ENCODE measurements at places on chromosomes 11 and 22. TPM values are rescaled to one million over a fixed set of nuclear protein-coding genes. Genes with fewer than 3 reads are reported as not detected.

TRIM51 gene
- total RNA-seq = not detected

HEPACAM gene
- not detected for total RNA-seq

GAB2 gene
- total RNA-seq = 58.4 TPM

- peak; percentile 65 for DNase-seq
Measured at GRCh38 chr11:121466063-121466794, 13.5 kb upstream of the SORL1-AS1 start.

GRCh38 chr11:67301951-67302516 lies 1.3 kb upstream of the SSH3 start:
- no peak for DNase-seq

GRCh38 chr22:34834059-34834458 lies 231.9 kb upstream of the ISX start:
- DNase-seq = no peak

DNA sequence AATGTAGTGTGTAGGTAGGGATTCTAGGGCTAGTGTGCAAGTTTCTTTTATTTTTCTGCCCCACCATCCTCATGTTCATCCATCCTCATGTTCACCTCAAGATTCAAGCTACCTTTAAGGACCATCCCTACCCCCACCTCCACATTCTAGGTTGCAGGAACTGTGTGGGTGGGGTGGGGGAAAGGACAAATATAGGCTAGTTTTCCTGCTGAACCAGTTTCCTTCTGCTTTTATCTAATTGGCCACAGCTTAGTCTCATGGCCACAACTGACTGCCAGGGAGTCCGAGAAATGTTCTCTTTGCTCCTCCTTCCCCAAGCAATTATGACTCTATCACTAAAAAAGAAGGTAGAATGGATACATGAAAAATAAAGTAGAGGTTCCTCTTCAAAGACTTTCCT lies 179.0 kb upstream of the LARGE1 start:
- DNase-seq = no peak

GRCh38 chr11:33773404-33773986 lies 825 bp downstream of the FBXO3 start:
- DNase-seq = peak; percentile 35

- no peak for DNase-seq
Measured at GRCh38 chr11:73623686-73624085, 22.7 kb upstream of the PLEKHB1 start.

DNA sequence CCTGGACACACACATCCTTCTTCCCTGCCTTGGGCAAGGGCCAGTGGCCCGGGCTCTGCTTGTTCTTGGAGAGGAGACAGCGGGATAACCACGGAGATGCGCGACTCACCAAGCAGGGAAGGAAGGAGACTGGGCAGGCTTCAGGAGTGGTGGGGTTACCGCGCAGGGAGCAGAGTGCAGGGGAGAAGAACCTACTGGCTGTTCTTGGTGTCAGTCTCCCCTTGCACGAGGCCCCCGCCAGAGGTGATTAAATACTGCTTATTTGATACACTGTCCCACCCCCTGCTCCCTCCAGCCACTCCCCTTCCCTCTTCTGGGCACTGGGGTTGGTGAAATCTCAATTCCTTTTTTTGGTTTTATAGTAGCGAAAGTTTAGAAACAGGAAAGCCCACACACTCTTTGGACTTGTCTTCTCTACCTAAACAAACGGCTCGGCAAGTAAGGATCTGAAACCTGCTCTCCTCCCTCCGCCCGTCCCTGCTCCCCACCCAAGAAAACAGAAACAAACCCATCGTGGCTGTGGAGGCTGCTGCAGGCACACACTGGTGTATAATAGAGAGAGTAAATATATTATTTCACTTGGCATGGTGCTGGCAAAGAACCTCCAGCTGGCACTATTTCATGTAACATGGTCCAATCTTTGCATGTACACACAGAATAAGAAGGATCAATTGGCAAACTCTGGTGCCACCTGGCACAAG lies 10.8 kb downstream of the LARGE2 start:
- no peak for DNase-seq

- DNase-seq = no peak
Measured at GRCh38 chr11:8318536-8318935, 54.9 kb upstream of the LMO1 start.

DNA sequence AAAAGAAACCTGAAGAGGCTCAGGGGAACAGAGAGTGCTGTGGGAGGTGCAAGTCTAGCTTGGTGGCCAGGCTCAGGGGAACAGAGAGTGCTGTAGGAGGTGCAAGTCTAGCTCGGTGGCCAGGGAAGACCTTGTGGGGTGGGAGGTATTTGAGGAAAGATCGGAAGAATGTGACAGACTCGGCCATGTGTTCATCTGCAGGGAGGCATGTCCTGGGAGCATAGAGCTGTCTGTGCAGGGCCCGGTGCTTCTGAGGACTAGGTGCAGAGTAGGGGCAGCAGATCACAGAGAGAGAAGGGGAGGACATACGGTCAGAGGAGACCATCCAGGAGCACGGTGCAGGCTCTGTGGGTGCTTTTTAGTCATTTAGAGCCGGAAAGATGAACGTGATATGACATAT lies 10.8 kb downstream of the IFITM10 start:
- no peak for DNase-seq

DNA sequence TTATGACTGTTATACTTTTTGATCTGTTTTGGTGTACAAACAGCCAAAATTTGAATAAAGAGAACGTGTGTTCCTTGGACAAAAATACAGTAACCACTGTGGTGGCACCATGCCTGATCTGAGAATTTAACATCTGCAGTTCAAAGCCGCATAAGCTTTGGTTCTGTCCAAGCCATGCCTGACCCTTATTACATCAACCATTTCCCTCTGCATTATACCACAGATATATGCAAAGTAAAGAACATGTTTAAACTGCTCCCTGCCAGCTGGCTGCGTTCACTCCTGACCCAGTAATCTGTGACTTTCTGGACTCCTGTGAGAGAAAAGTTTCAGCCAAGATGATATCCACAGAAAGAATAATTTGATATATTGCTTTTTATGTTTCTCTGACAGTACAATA lies 890.5 kb upstream of the ANO3 start:
- DNase-seq = no peak

Measured in natural killer cell (primary cell).